T-helper 17 cell (primary cell): ENCODE measurements at places on chromosomes 1 and 21.

DNA sequence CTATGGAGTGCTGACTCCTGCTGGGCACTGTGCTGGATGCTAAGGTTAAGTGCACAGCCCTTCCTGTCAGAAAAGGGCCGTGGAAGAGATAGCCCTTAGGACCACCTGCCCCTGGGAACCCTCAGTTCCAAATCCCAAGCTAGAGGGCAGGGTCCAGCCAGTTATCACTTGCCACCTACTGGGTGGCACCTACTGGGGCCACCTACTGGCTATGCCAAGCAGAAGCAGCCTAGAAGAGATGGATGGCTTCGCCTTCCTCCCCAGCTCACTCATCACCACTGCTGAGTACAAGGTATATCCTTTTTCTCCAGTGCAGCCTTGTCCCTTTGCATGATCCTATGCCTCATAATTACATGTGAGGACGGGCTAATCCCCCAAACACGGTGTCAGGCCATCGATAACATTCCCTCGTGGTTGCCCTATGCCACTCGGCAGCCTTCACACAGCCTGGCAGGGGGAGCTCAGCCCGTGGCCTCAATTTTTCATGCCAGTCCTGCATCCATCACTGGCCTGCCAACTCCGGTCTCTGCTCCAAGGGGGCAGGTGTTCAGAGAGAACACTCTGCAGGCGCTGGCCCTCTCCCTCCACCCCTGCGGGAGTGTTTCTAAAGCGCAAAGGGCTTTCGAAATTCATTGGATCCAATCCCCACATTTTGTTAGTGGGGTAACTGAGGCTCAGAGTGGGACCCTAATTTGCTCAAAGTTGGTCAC is 49.0 kb downstream of the SYT2 start:
- no peak overlapping the region for H3K27ac ChIP-seq
- no peaks in the 10 kb centered on the region for H3K4me1 ChIP-seq
- no peak overlapping the region for H3K4me3 ChIP-seq
- H3K36me3 ChIP-seq, result no peaks in the 10 kb centered on the region
- DNase-seq, result no peak

DNA sequence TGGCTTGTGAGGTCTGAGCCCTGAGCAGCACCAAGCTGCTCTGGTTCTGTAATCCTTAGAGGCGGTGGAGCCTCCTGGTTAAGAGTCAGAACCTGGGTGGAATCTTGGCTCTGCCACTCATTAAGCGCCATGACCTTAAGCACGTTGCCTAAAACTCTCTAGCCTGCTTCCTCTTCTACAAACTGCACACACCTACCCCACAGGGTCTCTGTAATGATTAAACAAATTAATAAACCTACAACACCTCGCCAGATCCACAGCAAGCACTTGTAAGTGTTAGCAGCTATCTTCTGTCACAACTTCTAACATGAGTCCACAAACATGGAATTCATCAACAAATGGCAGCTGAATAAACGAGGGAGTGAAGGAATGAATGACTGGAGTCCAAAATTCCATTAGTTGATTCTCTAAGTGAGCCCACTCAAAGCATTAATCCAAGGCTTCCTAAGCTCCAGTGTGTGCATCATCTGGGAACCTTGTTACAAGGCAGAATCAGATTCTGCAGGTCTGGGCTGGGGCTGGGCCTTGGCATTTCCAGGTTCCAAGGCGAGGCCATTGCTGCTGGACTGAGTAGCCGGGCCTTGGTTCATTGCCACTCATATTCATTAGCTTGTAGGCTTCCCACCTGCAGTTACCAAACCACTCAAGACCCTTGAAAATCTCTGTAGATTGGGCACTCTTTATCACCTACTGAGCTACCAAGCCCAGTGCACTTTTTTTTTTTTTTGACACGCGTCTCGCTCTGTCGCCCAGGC is 168.6 kb downstream of the HIVEP3 start:
- DNase-seq, result no peak
- H3K27ac ChIP-seq, result peak overlapping the region; percentile 60
- H3K27me3 ChIP-seq, result no peaks in the 10 kb centered on the region
- no peaks in the 10 kb centered on the region for H3K36me3 ChIP-seq
- peaks cover 33% of the 10 kb centered on the region for H3K4me1 ChIP-seq

DNA sequence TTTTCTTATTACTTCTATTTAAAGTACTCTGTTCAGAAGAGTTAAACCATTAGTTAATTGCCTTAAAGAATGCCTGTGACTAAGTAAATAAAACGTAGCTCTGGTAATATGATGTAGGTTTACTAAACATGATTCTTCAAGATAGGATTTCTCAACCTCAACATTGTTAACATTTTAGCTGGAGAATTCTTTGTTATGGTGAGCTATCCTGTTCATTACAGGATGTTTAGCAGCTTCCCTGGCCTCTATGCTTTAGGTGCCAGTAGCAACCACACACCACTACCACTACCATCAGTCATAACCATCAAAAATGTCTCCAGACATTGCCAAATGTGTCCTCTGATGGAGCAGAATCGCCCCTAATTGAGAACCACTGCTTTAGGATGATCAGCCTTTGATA is 10.7 kb downstream of the RPF1 start:
- H3K36me3 ChIP-seq, result peaks cover 9% of the 10 kb centered on the region
- no peaks in the 10 kb centered on the region for H3K27me3 ChIP-seq
- DNase-seq, result no peak
- peak overlapping the region; percentile 87 for H3K27ac ChIP-seq

- H3K4me3 ChIP-seq, result no peak overlapping the region
- H3K27me3 ChIP-seq, result peaks cover 49% of the 10 kb centered on the region
- H3K4me1 ChIP-seq, result peaks cover 2% of the 10 kb centered on the region
Observed at GRCh38 chr21:45050345-45050796, 24.0 kb upstream of the ADARB1 start.

- no peak overlapping the region for H3K27ac ChIP-seq
- DNase-seq, result no peak
- H3K27me3 ChIP-seq, result peaks cover 69% of the 10 kb centered on the region
- H3K4me3 ChIP-seq, result peak overlapping the region; percentile 70
- peaks cover 2% of the 10 kb centered on the region for H3K4me1 ChIP-seq
- H3K36me3 ChIP-seq, result peaks cover 6% of the 10 kb centered on the region
Observed at GRCh38 chr1:233614173-233614742, 352 bp downstream of the KCNK1 start.

- H3K27me3 ChIP-seq, result peaks cover 18% of the 10 kb centered on the region
- no peak for DNase-seq
- no peaks in the 10 kb centered on the region for H3K4me1 ChIP-seq
- H3K36me3 ChIP-seq, result no peaks in the 10 kb centered on the region
- H3K4me3 ChIP-seq, result no peak overlapping the region
- no peak overlapping the region for H3K27ac ChIP-seq
Observed at GRCh38 chr1:221276896-221277409, 397.7 kb downstream of the HLX start.

GRCh38 chr1:165408518-165408917 is 36.4 kb downstream of the RXRG start:
- H3K27me3 ChIP-seq, result peaks cover 61% of the 10 kb centered on the region
- no peak overlapping the region for H3K4me3 ChIP-seq
- H3K4me1 ChIP-seq, result peaks cover 11% of the 10 kb centered on the region
- no peak overlapping the region for H3K27ac ChIP-seq
- no peak for DNase-seq
- H3K36me3 ChIP-seq, result peaks cover 6% of the 10 kb centered on the region

- no peak overlapping the region for H3K4me3 ChIP-seq
- DNase-seq, result no peak
- H3K36me3 ChIP-seq, result peaks cover 4% of the 10 kb centered on the region
- no peaks in the 10 kb centered on the region for H3K27me3 ChIP-seq
- H3K27ac ChIP-seq, result no peak overlapping the region
Observed at GRCh38 chr21:29184037-29184436, 53.6 kb downstream of the MAP3K7CL start.

- H3K4me3 ChIP-seq, result no peak overlapping the region
- H3K27me3 ChIP-seq, result no peaks in the 10 kb centered on the region
- no peak for DNase-seq
- H3K4me1 ChIP-seq, result no peaks in the 10 kb centered on the region
- H3K27ac ChIP-seq, result no peak overlapping the region
Observed at GRCh38 chr1:68782890-68783289, 286.0 kb upstream of the DEPDC1 start.

DNA sequence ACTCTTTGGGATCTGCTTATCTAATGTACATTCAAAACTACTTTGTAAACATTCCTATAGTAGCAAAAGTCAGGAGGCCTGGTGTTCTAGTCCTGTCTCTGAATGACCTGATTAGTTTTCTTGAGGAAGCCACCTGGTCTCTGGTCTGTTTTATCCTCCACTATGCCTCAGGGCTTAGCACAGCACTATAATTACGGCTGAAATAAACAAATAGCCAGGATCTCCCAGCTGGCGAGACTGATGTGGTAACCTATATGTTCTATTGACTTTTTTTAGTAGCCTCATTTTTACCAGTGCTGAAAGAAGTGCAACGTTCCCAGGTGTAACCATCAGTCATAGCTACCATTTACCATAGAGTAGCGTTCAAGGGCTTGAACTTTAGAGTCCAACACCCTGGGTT is 24.2 kb upstream of the RPL11 start:
- H3K4me1 ChIP-seq, result peaks cover 4% of the 10 kb centered on the region
- DNase-seq, result no peak
- no peak overlapping the region for H3K4me3 ChIP-seq
- H3K27ac ChIP-seq, result no peak overlapping the region
- peaks cover 6% of the 10 kb centered on the region for H3K27me3 ChIP-seq
- peaks cover 2% of the 10 kb centered on the region for H3K36me3 ChIP-seq

GRCh38 chr1:84856726-84857270 is 36.2 kb downstream of the LPAR3 start:
- no peak overlapping the region for H3K27ac ChIP-seq
- H3K27me3 ChIP-seq, result no peaks in the 10 kb centered on the region
- peaks cover 2% of the 10 kb centered on the region for H3K36me3 ChIP-seq
- DNase-seq, result no peak

DNA sequence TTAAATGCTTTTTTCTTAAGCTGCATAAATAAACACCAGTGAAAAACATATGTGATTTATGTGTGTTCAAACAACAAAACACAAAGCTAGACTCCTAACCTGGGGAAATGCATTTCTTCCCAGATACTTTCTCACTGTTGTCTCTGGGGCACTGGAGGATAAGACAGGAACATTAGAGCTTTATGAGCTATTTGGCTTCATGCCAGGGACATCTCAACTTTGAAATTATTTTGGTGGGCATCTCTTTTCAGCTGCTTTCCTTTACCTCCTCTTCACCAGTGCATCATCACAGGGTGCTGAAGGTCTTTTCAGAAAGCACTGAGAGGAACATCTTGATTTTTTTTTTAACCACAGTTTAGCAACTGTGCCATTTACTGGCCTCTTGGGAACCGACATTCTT is 212.9 kb downstream of the DNM3 start:
- no peak for DNase-seq
- no peaks in the 10 kb centered on the region for H3K27me3 ChIP-seq
- no peaks in the 10 kb centered on the region for H3K4me1 ChIP-seq

- peaks cover 42% of the 10 kb centered on the region for H3K27me3 ChIP-seq
- peaks cover 2% of the 10 kb centered on the region for H3K4me1 ChIP-seq
- H3K36me3 ChIP-seq, result peaks cover 4% of the 10 kb centered on the region
Observed at GRCh38 chr1:94940738-94941137, 13.8 kb upstream of the CNN3 start.

DNA sequence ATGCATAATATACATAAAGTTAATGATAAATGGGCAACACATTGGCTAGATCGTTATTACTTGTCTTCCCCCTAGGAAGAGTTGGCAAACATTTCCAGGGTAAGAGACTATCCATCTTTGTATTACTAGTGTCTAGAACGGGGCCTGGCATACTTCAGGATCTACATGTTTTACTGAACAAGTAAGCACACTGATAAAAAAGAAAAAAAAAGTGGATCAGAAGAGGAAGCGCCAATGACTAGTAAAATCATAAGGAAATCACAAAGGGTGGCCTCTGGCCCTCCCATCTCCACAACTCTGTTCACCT is 482 bp downstream of the TM2D1 start:
- no peaks in the 10 kb centered on the region for H3K27me3 ChIP-seq
- no peak for DNase-seq
- H3K4me1 ChIP-seq, result peaks cover 20% of the 10 kb centered on the region

DNA sequence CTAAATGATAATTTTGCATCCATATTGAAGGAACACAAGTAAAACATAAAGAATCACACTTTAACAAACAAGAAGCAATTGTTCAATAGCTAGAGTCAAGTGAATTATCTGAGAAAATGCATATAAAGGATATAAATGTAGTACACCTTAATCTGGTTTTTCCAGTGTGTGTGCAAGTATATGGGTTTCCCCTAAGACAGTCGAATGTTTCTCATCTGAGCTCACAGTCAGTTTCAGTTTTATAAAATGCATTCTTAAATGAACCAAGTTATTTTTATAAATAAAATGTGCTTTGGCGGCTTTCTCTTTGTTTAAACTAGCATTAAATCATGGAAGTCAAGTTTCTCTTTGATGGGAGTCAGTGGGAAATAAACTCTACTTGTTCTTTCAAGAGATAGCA is 125.9 kb downstream of the PTPRC start:
- H3K27ac ChIP-seq, result no peak overlapping the region
- no peaks in the 10 kb centered on the region for H3K27me3 ChIP-seq
- H3K4me1 ChIP-seq, result peaks cover 24% of the 10 kb centered on the region

GRCh38 chr1:108893141-108893530 is 16.4 kb downstream of the GPSM2 start:
- H3K4me1 ChIP-seq, result peaks cover 3% of the 10 kb centered on the region
- H3K27me3 ChIP-seq, result peaks cover 13% of the 10 kb centered on the region
- no peak for DNase-seq
- no peaks in the 10 kb centered on the region for H3K36me3 ChIP-seq
- H3K27ac ChIP-seq, result no peak overlapping the region
- no peak overlapping the region for H3K4me3 ChIP-seq

DNA sequence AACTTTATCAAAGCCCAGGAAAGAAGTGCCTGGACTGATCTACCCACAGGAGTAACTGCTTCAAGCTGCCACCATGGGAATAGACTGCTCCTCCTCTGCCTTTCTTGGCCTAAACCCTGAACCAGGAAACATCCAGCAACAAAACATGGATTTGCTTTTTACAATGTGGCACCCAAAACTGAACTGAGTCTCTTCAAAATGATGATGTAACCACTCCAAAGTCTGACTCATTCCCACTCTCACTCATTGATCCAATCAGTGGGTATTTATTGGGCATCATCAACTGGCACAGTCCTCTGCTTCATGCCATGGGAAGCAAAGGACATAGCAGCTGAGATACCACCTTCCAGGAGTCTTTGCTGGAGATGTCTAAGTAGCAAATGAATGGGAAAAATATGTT is 23.5 kb downstream of the CYP4A22 start:
- H3K27me3 ChIP-seq, result peaks cover 20% of the 10 kb centered on the region
- H3K27ac ChIP-seq, result no peak overlapping the region
- H3K36me3 ChIP-seq, result no peaks in the 10 kb centered on the region

- no peaks in the 10 kb centered on the region for H3K27me3 ChIP-seq
- no peak overlapping the region for H3K4me3 ChIP-seq
- H3K4me1 ChIP-seq, result no peaks in the 10 kb centered on the region
Observed at GRCh38 chr1:239128541-239128940, 257.8 kb upstream of the CHRM3 start.

- no peak for DNase-seq
- no peak overlapping the region for H3K4me3 ChIP-seq
- no peaks in the 10 kb centered on the region for H3K27me3 ChIP-seq
- peaks cover 43% of the 10 kb centered on the region for H3K4me1 ChIP-seq
Observed at GRCh38 chr1:28965271-28965870, 51.0 kb downstream of the EPB41 start.
